HL-60 (cell line): ENCODE measurements at places on chromosomes 12 and 14.
A peak's percentile ranks its signal among the peaks of the same experiment; 100 is the strongest.

- no peak for DNase-seq
These were observed 148.9 kb downstream of the CHST11 start for GRCh38 chr12:104605685-104606084.

DNA sequence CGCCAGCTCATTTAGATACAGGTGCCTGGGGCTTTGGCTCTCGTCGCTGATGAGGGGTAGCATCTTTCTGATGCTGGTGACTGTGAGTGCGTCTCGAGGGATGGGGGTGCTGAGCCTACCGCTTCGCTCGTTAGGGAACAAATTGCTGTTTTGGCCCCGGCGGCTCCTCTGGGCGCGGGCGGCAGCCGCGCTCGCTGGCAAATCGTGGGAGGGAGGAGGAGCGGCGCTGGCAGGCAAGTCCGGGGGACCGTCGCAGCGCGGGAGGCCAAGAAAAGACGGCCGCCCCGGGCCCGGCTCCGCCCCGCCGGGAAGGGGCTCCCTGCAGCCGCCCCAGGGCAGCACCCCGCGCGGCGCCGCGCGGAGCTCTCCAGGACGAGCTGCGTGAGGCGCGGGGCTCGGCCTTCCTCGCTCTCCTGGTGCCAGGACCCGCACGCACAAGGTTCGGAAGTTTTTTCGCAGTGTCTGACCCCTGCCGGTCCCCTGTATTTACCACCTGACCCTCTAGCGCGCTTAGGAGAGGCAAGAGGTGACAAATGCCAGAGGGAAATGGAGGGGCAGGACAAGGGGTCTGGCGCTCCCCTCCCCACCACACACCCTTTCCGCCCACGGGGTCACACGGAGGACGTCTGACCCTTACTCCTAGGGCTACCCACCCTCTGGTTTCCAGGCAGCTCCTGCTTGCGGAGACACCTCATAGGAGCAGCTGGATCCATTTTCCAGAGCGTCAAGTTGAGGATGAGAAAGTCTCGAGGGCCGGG is 899 bp upstream of the KCNH3 start:
- peak; percentile 35 for DNase-seq

DNA sequence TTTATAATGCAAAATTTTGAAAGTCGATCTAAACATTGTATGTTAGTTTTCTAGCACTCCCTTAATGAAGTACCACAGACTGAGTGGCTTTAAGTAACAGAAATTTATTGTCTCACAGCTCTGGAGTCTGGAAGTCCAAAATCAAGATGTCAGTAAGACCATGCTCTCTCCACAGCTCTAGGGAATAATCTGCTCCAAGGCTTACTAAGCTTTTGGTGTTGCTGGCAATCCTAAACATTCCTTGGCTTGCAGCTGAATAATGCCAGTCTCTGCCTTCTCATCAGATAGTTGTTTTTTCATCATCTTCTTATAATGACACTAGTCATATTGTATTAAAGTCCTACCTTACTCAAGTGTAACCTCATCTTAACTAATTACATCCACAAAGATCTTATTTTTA is 102.2 kb downstream of the RASSF9 start:
- DNase-seq: no peak

DNA sequence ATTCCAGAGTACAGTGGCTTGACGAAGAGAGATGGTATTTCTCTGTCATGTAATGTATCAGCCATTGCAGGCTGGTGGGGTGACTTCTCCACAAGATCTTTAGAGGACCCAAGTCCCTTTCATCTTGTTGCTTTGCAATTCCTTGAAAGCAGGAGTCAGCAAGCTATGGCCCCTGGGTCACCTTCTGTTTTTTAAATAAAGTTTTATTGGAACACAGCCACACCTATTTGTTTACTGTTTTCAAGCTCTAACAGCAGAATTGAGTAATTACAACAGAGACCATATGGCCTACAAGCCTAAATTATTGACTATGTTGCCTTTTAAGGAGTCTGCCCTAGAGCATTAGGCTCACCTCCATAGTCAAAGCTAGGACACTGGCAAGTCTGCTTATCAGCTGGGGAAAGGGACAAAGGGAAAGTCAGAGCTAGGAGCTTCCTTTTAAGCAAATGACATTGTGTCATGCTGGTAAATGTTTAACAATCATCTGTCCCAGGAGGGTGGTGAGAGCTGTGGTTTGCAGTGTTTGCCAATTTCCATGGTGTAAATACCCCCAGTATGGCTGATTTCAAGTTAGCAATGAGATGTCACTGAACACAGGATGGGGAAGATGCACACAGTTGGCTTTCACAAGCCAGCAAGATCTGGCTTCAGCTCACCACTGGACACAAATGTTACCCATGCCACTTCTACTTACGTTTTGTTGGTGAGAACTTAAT is 87.7 kb upstream of the PWP1 start:
- DNase-seq: peak; percentile 76

- DNase-seq: no peak
These were observed 18.9 kb upstream of the CRACR2A start for GRCh38 chr12:3771853-3772252.

GRCh38 chr12:46458500-46459102 is 86.0 kb upstream of the SLC38A2 start:
- no peak for DNase-seq

DNA sequence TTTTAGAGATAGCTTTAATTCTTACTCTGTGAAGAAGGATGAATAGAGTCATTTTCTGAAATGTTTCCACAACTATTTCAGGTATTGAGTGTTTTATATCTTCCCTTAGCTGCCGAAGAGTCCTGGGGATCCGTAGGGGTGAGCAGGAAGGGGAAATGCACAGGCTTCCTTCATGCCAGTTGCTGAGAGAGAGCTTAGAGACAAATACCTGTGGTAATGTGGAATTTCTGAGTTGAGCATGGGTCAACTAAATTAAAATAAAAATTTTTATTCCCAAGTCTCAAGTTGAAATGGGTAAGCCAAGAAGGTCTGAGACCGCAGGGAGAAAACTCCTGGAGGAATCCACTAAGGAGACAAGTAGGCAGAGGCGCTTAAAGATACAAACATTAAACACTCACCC is 185.7 kb downstream of the DAD1 start:
- DNase-seq: no peak

DNA sequence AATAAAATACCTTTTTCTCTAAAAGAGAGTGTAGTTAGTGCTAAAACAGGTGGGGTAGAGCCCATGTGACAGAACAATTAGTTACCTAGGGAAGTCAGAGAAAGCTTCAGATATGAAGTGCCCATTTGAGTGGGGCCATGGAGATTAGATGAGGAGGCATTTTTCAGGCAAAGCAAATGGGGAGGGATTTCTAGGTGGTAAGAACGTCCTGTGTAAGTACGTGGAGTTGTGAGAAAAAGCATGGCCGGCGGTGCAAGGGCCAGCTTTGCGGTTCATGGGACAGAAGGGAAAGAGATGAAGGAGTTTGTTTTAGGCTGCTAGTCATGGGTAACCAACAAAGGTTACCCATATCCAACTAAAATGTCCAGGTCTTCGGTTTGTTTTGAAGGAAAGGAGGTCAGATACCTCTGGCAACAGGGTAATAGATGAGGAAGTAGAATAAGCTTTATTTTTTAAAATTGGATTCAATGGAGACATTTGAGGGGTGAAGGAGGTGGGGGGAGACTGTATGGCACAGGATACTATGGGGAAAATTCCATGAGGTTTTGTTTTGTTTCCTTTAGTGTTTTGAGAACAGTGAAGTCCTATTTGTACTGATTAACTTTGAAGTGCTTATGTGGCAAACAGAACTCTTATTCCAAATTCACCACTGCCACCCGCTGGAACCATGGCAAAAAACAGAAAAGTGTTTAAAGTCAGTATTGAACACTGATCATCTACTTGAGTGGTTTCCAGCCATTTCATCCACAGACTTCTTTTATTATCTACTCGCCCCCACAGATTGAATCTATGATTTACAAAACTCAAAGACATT is 10.0 kb upstream of the SNRPF start:
- no peak for DNase-seq

GRCh38 chr14:89491711-89492381 is 74.8 kb upstream of the FOXN3 start:
- no peak for DNase-seq

GRCh38 chr14:73403181-73403752 is 55.1 kb downstream of the NUMB start:
- DNase-seq: no peak

DNA sequence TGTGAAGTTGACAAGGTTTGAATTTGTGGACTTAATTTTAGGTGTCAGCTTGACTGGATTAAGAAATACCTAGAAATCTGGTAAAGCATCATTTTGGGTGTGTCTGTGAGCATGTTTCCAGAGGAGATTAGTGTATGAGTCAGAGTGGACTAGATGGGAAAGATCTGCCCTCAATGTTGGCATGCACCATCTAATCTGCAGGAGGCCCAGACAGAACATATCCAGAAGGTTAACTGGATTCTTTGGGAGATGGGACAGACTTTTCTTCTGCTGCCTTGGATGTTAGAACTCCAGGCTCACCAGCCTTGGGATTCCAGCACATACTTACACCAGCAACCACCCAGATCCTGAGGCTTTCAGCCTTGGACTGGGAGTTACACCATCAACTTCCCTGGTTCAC is 14.1 kb downstream of the SGPP1 start:
- no peak for DNase-seq

GRCh38 chr12:34598352-34598827 is 576.1 kb downstream of the ALG10 start:
- no peak for DNase-seq

GRCh38 chr12:113040722-113041171 is 15.8 kb upstream of the DTX1 start:
- DNase-seq: peak; percentile 50

DNA sequence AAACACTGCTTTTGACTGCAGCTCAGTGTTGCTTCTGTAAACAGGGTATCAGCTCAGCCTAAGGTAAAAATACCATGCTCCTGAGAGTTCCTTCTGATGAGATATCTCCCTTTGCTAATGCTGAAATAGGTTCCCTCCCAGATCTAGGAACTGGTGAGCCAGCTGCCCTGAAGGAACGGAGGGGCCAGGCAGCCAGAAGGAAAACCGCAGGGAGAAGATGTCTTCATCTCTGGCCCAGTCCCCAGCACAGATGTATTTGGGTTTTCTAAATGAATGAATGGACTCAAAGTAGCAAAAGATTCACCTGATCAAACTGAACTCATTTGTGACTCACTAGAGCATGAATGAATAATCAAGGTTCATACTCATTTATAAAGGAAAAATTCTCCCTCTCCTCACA is 247.8 kb downstream of the MSRB3 start:
- no peak for DNase-seq

DNA sequence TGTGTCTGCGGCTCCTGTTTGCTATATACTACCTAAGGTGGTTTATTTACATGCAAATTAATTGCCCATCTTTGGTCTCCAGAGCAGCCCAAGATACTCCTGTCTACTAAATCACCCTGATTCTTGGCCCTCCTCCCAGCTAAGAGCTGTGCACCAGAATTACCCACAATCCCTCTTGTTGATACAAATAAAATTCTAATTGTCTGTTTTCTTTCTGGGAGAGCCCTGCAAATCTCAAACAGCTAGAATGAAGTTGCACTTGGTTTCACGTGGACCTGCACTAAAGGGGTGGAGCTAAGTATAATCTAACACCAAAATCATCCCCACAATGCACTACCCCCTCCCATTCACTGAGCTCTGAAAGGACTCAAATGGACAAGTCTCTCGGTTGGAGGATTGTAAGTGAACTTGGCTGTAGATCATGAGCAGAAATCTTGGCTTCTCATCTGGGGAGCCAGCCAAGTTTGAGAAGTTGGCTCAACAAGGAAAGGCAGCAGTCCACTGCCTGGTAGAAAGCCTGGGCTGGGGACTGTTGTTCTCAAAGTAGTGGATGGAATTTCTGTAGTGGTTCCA is 6.6 kb downstream of the MAX start:
- DNase-seq: no peak

DNA sequence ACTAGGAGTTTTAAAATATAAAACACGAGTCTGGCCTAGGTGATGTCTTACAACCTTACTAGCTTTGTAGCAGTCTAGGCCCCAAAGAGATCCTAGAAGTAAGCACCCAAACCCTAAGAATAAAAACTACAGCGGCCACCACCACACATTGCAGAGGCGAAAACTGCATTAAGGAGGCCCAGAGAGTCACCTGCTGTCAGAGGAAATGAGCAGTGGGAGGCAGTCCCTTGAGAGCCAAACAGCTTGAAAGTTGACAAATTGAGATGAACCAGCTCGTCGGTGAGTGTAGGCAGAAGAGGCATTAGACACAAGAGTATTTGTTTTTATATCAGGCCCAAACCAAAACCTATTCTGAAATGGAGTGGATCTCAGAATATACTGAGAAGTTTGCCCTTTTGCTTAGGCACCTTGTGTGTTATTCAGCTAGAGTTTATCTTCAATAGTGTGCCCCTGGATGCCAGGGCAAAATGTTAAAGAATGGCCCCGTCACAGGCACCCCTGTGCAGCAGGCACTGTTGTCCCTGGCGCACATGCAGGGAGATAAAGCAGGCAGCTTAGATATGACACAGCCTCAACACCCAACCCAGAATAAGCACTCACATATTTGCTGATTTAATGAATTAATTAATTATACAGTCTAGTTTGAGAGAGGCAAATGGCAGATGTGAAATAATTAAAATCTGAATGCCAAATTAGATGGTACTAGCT is 56.7 kb downstream of the TTC7B start:
- DNase-seq: no peak

GRCh38 chr14:71905860-71906259 is 26.4 kb upstream of the RGS6 start:
- no peak for DNase-seq

- no peak for DNase-seq
These were observed 121.1 kb downstream of the ANO6 start for GRCh38 chr12:45336762-45337596.

GRCh38 chr12:130571089-130571488 is 145.0 kb downstream of the RIMBP2 start:
- no peak for DNase-seq

- DNase-seq: no peak
These were observed 14.3 kb downstream of the SLC17A8 start for GRCh38 chr12:100371146-100371545.

GRCh38 chr14:92990456-92991430 is 67.8 kb downstream of the CHGA start:
- DNase-seq: no peak

DNA sequence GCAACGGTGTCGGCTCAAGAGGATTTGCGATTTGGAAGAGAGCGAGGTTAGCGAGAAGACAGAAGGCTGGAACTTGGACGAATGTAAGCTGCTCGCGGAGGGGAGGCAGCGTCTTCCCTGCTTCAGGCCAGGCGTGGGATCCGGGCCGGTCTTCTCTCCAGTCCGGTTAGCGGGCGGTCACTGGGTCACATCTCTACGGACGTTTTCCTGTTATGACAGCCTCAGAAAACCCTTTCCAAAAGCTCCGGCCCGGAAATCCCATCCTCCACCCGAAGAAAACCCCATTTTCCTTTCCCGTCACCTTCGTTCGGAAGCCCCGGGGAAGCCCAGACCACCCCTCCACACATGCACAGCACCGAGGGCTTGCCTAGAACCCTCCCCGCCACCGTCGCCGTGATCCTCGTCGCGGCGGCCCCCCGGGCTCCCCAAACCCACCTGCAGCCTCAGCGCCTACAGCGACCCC is 268 bp downstream of the NDUFB1 start:
- DNase-seq: no peak

- no peak for DNase-seq
These were observed 27.2 kb downstream of the HIGD1C start for GRCh38 chr12:50979369-50980052.
